ENCODE measurements at places on chromosomes 16 and 17. TPM values are rescaled to one million over a fixed set of nuclear protein-coding genes. Genes with fewer than 3 reads are reported as not detected.

- peak; percentile 35 for DNase-seq
Measured at GRCh38 chr17:15341385-15341849, at the start of gene TEKT3. Gene TEKT3, minus strand, starts transcription at chr17:15341597. Its CDS starts 10,012 bp downstream, at chr17:15331585.

GRCh38 chr17:72404872-72405271 is 284.1 kb downstream of the SOX9 start:
- no peak for DNase-seq

The CNTD1 gene
- not detected for total RNA-seq

- DNase-seq = no peak
Measured at GRCh38 chr16:29977063-29977825, 3.6 kb downstream of the TAOK2 start.

DNA sequence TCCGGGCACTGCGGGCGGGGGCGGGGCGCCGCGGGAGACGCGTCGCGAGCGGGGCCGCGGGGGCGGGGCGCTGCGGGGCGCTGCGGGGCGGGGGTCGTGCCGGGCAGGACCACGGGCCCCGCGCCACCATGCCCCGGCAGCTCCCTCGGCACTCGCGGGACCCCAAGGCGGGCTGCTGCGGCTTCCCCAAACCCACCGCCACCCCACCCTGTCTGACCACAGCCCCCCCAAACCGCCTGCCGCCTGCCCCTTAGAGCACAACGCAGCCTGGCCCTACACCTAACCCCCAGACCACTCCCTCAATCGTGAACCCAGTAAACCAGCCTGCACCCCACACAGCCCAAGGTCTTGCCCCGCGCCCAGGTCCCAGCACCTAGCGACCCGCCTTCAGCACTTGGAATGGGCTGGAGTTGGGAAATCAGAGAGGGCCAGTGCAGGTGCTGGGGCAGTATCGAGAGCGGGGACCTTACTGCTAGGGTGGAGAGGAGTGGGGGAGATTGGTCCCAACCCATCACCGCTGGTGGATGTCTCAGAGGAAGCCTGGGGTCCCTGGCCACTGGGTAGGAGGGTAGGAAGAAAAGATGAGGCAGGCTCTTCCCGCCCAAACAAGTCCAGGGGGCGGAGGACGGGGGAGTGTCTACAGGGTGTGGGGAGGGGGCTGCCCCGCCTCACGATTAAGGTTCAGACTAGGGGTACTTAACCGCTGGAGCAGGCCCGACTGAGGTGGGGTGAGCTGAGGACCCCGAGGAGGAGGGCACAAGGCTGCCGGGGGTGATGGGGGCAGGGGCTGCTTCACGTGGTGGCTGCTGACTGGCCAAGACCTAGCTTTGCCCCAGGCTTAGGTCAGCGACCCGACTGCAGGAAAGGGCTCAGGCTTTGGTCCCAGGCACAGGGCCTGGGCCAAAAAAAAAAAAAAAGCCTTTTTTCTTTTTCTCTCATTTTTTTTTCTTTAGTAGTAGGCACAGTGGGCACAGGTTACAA is 539 bp upstream of the VAMP2 start:
- DNase-seq = no peak

- DNase-seq = no peak
Measured at GRCh38 chr17:5513628-5514027, 27.3 kb downstream of the MIS12 start.

The HLF gene
- total RNA-seq = 0.26 TPM

- no peak for DNase-seq
Measured at GRCh38 chr17:82200135-82200534, 12.5 kb downstream of the CCDC57 start.

The CUEDC1 gene
- 6.9 TPM for total RNA-seq

- no peak for DNase-seq
Measured at GRCh38 chr17:69734656-69735055, 320.2 kb downstream of the MAP2K6 start.

DNA sequence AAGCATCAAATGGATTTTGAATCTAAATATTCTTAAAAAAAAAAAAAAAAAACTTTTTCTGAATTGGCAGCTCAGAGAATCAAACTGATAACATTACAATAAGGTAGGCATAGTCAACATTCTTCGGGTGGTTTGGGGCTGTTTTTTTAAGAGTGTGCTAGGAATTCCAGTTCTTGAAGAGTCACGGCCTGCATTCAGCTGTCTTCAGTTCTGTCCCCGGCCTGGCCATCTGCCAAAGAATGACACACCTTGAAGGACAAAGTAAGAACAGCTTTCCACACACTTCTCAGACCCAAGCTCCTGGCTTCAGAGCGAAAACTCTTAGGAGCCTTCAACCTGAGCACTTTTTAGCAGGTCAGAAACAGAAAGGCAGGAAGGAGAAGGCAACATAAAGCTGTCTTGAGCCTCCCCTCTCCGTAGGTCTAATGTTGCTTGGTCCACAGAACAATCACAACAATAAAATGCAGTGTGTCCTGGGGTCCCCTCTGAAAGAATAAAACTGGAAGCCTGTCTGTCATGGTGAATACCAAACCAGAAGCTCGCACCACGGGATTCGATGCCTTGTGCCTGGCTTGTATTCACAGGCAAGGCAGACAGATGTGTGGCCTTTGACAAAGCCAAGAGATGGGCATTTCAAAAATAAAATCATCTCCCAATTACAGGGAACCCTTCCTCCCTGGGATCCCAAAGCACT is 524.4 kb upstream of the ZFHX3 start:
- DNase-seq = no peak

DNA sequence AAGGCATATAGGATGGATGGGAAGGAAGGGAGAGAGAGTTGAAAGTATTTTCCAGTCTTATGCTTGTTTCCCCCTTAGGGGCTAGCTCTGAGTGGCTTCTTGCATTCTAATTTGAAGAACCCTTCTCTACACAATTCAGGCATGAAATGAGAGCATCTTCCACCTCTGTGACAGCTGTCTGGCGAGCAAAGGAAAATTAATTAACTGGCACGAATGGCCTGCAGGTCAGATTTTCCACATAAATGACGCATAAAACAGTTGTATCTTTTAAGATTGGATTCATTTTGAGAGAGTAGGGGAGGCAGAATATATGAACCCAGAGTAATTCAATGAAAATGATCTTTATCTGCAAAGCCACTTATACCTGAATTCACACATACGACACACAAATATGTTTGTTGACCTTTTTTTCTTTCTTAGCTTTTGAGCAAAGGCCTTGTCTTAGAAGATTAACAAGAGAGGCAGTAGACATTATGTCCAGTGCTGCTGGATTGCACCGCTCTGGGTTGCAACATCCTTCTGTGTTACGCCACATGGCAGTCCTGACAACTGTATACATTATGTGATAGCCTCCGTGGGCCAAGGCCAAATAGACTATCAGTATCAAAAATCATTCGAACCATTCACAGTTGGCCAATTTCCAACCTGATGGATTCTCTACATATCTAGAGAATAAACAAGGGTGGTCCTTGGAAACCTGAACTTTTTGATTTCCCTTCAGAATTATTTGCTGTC is 173.0 kb upstream of the GOT2 start:
- DNase-seq = no peak

GRCh38 chr16:66503030-66503429 is 46.9 kb downstream of the TK2 start:
- DNase-seq = no peak

- no peak for DNase-seq
Measured at GRCh38 chr16:15686287-15686686, 36.2 kb downstream of the NDE1 start.

GRCh38 chr17:48016112-48016511 is 21.5 kb downstream of the COPZ2 start:
- DNase-seq = peak; percentile 27

- no peak for DNase-seq
Measured at GRCh38 chr17:56987283-56987834, 9.4 kb downstream of the SCPEP1 start.

DNA sequence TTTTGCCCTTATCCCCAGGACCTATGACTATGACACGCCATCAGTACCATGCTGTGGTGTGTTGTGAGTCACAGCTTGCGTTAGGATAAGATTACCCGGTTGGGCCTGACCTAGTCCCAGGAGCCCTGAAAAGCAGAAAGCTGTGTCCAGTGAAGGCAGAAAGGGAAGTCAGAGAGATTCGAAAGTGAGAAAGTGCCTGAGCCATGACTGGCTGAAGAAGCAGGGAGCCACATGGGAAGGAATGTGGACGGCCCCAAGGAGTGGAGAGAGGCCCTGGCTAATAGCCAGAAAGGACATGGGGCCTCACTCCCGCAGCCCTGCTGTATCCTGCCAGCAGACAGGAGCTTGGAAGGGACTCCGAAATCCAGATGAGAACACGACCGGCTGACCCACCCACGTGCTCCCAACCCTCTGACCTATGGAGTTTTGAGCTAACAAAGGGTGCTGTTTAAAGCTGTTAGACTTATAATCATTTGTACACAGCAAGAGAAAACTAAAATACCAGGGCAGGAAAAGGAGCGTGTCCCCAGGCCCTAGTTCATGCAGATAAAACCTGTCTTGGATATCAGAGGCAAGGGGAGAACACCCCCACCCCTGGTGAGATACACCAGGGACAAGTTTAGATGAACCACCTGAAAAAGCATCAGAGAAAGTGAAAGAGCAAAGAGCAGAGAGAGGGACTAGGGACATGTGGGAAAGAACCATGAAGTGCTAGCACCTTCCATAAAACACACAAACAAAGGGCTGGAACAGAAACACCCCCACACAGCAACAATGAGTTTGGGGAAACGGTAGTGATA is 115.3 kb downstream of the SLC39A11 start:
- DNase-seq = peak; percentile 68

DNA sequence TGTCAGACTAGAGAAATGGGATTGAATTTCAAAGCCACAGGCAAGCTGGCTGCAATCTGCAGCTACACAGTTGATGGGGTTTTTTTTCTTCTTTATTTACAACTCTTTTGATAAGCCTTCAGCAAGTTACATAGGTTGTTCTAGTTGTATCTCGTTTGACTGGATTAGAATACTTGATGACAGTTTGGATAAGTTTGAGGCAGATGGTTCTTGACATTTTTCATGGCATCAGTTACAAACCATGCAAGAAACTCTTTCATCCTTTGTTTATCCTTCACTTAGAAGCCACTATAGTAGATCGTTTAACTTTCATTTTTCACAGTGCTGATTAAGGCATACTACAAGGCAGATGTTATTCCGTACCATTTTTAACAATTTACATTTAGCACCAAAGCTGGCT is 238.9 kb downstream of the TOX3 start:
- no peak for DNase-seq

The CENPV gene
- 17.4 TPM for total RNA-seq

The CD79B gene
- not detected for total RNA-seq

DNA sequence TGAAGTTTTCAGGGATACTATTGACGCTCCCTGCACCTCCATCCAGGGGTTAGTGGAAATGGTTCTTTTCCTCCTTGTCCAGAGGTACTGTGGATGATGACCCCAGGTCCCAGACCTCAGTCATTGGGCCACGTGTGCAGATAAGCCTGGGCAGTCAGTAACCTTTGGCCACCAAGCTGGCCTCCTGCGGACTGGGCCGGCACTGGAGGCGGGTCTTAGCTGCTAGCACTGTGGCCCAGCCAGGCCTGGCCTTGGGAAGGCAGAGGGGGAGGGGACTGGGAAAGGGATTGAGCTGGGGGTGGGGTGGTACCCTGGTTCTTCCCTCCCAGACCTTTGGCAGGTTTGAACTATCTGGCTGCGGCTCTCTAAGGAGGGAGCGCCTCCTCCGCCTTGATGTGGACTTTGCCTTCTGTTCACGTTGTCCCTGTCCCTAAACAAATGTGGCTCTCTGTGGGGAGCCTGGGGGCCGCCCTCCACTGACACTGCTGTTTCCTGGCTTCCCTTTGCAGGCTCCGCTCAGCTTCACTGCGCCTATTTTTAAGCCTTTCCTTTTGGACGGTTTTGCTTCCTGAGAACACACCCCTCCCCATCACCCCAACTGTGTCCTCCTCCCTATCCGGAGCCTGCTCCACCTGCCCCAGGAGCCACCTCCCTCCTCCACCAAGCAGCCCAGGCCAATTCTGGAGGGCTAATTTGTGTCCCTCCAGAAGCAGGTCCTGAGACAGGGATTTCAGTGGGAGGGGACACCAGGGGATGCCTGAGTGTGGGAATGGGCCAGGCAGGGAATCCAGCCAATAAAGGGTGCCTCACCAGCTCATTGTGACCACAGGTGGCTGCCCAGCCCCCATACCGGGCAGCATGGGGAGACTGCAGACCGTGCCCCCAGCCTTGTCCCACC is 251.9 kb downstream of the SEC14L1 start:
- no peak for DNase-seq

The MEOX1 gene
- not detected for total RNA-seq

DNA sequence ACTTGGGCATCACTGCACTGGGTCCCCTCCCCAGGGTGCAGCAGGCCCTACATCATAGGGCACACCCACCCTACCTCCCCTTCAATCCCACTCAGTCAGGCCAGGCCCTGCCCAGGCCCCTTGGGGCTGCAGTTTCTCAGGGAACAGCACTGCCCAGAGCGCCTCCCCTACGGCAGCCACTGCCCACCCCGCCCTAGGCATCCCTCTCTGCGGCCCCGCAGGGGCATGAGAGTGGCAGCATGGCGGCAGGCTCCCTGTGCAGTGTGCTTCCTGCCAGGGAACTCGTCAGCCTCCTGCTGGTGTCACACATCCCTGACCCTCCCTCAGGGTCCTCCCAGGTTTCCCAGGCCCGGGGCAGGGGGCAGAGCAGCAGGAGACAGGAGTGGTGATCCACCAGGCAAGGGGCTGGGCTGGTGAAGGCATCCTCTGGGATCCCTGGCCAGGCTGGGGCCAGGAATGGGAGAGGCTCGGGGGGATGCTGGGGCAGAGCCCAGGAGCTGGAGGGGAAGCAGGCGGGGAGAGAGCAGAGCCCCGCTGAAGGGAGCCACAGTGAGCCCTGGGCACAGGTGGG is 16.2 kb upstream of the BAHCC1 start:
- DNase-seq = no peak

The TOP3A gene
- 11.0 TPM for total RNA-seq

The DUXB gene
- total RNA-seq = not detected

- peak; percentile 49 for DNase-seq
Measured at GRCh38 chr16:63983401-63983800, 1138.5 kb downstream of the CDH11 start.

The PRR11 gene
- total RNA-seq = 1.3 TPM

The ETV4 gene
- total RNA-seq = 1.4 TPM

- DNase-seq = peak; percentile 35
Measured at GRCh38 chr16:578870-579405, 9.2 kb downstream of the PIGQ start.

The SDR42E1 gene
- total RNA-seq = 29.1 TPM

DNA sequence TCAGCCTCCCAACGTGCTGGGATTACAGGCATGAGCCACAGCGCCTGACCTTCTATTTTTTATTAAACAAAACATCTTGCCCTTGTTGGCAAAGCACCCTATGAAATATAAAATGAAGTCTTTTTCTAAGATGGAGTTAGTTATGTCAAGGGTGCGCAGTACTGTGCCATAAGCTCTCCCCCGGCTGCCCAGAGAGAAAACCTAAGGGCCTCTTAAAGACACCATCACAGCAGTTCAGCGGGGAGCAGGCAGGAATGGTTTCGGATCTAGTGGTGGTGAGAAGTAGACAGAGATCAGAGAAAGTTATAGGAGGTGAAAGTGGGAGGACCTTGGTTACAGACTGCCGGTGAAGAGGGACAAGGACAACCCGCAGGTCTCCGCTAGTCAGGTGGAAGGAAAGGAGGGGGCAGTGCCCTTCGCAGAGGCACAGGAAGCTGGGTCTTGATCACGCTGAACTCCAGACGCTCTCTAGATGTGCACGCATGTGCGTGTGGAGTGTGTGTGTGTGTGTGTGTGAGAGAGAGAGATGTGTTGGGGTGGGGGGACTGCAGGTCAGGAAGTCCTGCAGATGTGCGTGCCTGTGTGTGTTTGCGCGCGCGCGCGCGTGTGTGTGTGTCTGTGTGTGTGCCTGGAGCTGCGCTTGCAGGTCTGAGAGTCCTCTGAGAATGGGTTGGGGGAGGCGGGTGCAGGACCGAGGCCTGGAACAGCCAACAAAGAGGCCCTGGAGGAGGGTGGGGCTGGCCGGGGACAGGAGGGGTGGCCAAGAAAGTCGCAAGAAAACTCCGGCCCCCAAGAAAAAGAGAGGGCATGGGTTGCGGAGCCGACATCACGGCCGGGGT is 748 bp upstream of the CMTM3 start:
- no peak for DNase-seq

The CSH1 gene
- not detected for total RNA-seq
